ENCODE measurements at places on chromosomes 7 and 10.

GRCh38 chr10:86782701-86783418 is 26.4 kb downstream of the BMPR1A start:
- no peak for DNase-seq

- DNase-seq, result no peak
Measured at GRCh38 chr10:120813085-120813484, 38.1 kb upstream of the WDR11 start.

DNA sequence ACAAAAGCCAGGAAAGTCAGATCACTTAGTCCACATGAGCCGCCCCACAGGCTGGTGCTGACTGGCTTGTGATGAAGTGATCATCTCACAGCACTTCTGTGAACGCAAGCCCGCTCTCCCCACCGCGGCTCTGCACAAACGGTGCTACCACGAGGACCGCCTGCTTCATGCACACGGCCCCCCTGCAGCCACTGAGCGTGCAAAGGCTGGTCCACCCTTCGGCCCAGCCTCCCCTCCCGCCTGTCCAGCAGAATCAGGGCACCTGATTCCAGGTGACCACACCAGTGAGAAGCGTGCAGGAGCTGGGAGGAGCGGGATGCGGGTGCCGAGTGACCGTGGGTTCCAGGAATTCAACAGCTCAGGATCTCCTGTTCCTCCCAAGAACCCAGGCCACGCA is 32.2 kb downstream of the MAD1L1 start:
- no peak for DNase-seq

DNA sequence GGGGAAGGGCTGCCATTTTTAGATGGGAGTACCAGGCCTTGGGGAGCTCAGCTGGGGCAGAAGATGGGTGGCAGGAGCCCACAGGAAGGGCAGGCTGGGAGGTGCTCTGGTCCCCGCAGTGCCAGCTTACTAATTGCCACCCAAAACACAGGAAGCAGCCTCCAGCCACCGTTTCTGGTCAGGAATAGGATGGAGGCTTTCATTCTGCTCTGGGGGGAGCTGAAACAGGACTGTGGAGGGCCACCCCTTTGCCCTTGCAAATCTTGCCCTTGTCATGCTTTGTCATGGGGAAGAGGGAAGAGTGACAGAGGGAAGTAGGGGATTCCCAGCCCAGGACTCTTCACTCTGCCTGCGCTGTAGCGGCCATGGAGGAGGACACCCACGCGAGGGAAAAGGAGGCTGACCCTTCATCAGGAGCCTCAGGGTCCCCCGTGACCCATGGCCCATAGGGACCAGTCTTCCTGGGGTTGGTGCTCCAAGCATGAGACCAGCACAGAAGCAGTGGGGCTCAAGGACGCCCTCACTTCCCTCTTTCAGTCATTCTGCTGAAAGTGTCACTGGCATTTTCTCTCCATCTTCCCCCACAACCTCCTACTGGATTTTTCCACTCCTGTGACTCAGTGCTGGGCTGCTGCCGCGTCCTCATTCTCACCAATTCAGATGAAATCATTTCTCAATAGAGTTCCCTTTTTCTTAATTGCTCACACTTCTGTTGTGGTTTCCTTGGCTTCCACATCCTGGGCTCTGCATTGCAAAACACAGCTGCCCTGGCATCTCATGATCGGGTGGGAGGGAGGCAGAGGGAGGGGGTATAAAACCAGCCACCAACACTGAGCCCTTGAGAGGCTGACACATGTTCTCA is 61.9 kb downstream of the MKI67 start:
- peak; percentile 43 for DNase-seq

- no peak for DNase-seq
Measured at GRCh38 chr10:11724938-11725776, 17.0 kb upstream of the ECHDC3 start.

DNA sequence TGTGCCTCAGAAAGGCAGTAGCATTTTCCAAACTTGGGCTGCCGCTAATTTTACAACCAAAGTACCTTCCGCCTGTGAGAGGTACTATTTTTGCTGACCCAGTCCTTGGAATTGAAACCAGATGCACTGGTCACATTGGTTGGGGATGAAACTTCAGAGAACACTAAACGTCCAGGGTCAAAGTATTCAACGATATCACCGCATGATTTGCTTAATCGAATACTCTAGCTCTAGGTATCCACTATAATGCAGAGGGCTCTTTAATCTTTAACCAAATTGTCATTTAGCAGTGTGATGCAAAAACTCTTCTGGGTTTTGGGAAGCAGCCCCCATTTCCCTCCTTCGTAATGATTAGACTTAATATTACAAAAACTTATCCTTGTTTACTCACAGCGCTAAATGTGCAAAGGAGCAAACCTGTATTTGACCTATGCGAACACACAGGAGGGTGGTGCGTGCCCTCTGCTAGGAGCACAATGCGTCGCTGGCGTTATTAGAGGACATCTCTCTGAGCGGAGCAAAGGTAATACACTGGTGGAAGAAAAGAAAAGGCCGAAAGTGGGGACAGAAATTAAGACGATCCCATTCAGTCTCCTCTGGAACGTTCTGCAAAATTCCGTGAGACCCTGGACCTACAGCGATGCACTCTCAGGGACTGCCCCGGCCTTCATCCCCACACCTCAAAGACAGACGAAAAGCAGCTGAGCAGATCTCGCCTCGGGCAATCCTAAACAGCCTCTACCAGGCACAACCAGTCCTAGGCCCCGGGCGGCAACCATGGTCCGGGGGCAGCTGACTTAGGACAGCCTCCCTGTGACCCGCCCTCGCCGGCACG is 916 bp upstream of the EEPD1 start:
- no peak for DNase-seq

- DNase-seq, result no peak
Measured at GRCh38 chr7:105934572-105935185, 28.4 kb upstream of the CDHR3 start.

GRCh38 chr7:132080967-132081668 is 495.2 kb downstream of the PLXNA4 start:
- no peak for DNase-seq

DNA sequence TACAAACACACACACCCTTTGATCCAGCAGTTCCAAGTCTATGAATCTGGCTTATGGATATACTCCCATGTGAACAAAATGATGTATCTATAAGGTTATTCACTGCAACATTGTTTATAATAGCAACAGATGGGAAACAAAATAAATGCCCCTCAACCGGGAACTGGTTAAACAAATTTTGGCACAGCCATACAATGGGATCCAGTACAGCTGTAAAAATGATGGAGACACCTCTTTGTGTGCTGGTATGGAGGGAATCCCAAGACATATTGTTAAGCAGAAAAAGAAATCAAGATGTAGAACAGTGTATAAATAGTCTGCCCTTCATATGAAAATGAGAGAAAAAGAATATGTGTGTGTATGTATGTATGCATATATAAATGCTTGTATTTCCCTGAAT is 155.5 kb downstream of the SNX10 start:
- no peak for DNase-seq

GRCh38 chr7:39317896-39318295 is 248.3 kb upstream of the YAE1 start:
- DNase-seq, result no peak

DNA sequence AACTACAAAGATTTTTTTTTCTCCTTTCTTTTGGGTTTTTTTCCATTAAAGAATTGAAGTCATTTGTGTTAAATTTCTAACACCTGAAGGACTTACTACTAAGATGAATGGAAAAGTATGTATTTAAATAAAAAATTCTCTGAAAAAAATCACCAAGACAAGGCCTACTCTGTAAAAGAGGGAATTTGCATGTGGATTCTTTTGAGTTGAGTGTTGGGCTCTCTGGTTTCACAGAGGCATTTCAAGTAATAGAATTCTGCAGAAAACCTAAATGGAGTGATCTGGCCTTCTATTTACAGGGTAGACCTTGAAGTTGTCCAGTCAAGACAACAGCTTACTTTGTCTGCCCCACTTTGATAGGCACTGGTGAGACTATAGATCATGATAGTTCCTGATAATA is 4.1 kb downstream of the LRRC17 start:
- DNase-seq, result no peak

GRCh38 chr10:24962995-24963394 is 10.6 kb upstream of the PRTFDC1 start:
- DNase-seq, result no peak

GRCh38 chr7:98200364-98200763 is 10.9 kb upstream of the BHLHA15 start:
- no peak for DNase-seq

GRCh38 chr10:84818961-84819360 is 490.6 kb downstream of the CCSER2 start:
- DNase-seq, result no peak

- DNase-seq, result no peak
Measured at GRCh38 chr7:131194070-131194865, 133.4 kb upstream of the MKLN1 start.

DNA sequence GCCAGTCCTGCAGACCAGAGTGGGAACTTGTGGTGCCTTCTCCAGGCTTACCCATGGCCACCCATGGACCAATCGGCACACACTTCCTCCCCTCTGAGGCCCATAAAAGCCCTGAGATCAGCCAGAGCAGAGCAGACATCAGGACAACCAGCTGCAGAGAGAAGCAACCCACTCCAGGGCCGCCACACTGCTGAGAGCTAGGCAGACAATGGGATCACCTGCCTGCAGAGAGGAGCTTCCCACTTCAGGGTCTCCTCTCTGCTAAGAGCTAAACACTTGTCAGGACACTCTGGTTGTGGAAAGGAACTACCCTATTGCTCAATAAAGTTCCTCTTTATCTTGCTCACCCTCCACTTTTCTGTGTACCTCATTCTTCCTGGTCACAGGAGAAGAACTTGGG is 34.0 kb downstream of the C7orf25 start:
- no peak for DNase-seq

GRCh38 chr7:79180533-79180932 is 272.9 kb downstream of the MAGI2 start:
- no peak for DNase-seq

DNA sequence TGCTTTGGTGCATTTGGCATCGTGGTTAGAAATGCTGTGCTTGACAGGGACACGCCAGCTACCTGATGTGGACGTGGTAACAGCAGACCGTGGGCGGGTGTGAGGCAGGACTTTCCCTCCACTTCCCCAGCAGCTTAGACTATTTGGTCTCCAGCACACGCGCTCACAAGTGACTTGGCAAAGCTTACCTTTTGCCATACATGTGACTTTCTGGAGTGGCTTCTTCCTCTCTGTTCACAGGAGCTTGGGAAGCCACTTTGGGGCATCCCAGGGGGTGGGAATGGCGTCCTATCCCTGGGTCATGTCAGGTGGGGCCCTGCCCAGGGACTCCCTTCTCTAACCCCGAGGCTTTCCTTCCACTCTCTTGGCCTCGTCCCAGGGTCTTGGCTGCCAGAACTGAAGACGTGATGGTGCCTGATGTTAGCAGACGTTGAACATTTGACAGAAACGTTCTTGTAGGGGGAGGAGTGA is 228.7 kb upstream of the KLF6 start:
- no peak for DNase-seq

DNA sequence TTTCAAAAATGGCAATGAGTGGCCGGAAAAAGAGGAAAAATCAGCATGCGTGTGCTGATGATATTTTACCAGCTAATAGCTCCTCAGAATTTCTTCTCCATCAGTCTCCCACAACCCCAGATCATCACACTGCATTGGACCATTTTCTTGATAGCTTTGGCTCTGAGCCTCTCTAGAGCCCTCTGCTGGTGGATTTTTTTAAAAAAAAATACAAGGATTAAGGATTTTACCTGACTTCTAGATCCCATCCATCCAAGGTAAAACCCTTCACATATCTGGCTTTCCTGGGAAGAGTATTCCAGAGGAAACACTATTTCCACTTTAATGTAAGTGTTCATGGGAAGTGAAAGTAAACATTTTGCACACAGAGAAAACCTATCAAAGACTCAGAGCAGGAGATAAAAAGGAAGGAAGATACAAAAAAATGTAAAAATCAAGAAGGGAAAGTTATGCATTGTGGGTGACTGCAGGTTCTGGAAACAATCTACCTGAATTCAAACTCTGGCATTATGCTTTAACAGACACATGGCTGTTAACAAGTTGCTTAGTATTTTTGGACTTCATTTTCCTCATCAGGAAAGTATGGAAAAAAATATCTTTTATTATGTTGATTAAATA is 380.9 kb downstream of the LRRTM3 start:
- no peak for DNase-seq

GRCh38 chr7:5666361-5666760 is 115.1 kb downstream of the RNF216 start:
- no peak for DNase-seq

- no peak for DNase-seq
Measured at GRCh38 chr7:135601182-135601581, 43.5 kb downstream of the NUP205 start.

DNA sequence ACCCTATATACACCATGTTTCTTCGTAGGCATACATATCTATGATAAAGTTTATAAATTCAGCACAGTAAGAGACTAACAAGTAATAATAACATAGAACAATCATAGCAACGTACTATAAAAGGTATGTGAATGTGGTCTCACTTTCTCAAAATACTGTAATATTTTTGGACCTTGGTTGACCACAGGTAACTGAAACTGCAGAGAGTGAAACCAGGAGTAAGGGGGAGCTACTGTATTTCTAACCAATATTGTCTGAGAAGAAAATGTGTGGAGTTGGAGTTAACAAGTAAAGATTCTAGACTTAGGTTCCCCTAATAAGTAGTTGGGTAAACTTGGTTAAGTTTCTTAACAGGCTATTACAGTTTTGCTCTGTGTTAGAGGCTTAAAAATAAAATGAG is 72.1 kb downstream of the GNAI1 start:
- no peak for DNase-seq

DNA sequence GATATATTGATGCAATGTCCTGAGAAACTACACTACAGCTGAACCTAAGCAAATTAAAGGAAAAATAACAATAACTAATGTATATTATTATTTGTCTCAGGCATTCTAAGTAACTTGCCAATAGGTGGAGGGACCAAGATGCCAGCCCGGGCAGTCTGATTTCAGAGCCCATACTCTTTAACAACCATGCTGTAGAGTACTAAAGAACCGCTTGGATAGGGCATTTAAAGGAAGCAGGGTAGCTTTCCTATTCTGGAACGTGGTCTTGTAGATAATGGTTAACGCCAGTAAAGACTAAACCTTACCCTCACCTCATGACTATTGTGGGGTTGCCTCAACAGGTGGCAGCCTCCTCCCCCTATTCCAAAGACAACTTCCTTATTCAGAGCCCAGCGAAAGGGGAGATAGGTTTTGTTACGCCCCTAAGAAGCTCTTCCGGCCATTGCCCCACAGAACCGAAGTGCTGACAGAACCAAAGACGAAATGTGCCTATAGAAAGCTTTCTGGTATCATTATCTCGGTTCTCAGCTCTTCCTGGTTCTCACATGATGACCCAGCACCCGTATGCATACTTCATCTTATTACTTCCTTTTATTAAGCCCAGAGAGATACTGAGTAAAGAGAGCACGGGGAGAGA is 707 bp upstream of the C1GALT1 start:
- no peak for DNase-seq

- no peak for DNase-seq
Measured at GRCh38 chr10:34933676-34934075, 118.6 kb upstream of the PARD3 start.

GRCh38 chr10:103660364-103661197 is 167.1 kb downstream of the NEURL1 start:
- no peak for DNase-seq

GRCh38 chr10:78212060-78212785 is 178.6 kb downstream of the RPS24 start:
- DNase-seq, result no peak
